Vein endothelial cell (primary cell): ENCODE measurements at places on chromosomes 3 and 15. TPM values are rescaled to one million over a fixed set of nuclear protein-coding genes. Genes with fewer than 3 reads are reported as not detected.

The INKA1 gene
- total RNA-seq: 9.6 and 15.4 TPM in 2 replicates

The HERC2 gene
- total RNA-seq: 50.5 and 51.3 TPM in 2 replicates

The CCDC32 gene
- total RNA-seq: 16.0 and 24.2 TPM in 2 replicates

The ISLR2 gene
- not detected in 2 replicates for total RNA-seq

The OR5K2 gene
- not detected in 2 replicates for total RNA-seq

The CEP70 gene
- 14.9 and 18.3 TPM in 2 replicates for total RNA-seq

The ZNF619 gene
- total RNA-seq: 6.9 and 7.0 TPM in 2 replicates

The SUSD5 gene
- total RNA-seq: 3.9 and 4.3 TPM in 2 replicates

The IL17RC gene
- total RNA-seq: 15.9 and 28.4 TPM in 2 replicates

The SMCO1 gene
- total RNA-seq: not detected in 2 replicates

The A4GNT gene
- total RNA-seq: not detected in 2 replicates

The HIGD2B gene
- not detected in 2 replicates for total RNA-seq

The LPCAT4 gene
- total RNA-seq: 9.8 and 10.1 TPM in 2 replicates

The MITF gene
- 2.1 and 3.3 TPM in 2 replicates for total RNA-seq

The CDC25A gene
- total RNA-seq: 12.4 and 20.9 TPM in 2 replicates

The CRYBG3 gene
- 21.9 and 28.1 TPM in 2 replicates for total RNA-seq

The DCUN1D1 gene
- total RNA-seq: 20.9 and 30.5 TPM in 2 replicates

The GOLGA8S gene
- total RNA-seq: not detected in 2 replicates

The AGBL1 gene
- under 0.01 TPM in 1 of 2 replicates, not detected in the other for total RNA-seq

The GOLGA8J gene
- total RNA-seq: not detected in 2 replicates

The WDR49 gene
- total RNA-seq: under 0.01 and 0.10 TPM in 2 replicates

The COLQ gene
- 0.29 and 0.98 TPM in 2 replicates for total RNA-seq

The TICRR gene
- 3.3 and 6.2 TPM in 2 replicates for total RNA-seq

The AHSG gene
- total RNA-seq: not detected in 2 replicates

The SI gene
- not detected in 2 replicates for total RNA-seq

The SH3GL3 gene
- total RNA-seq: not detected in 2 replicates

The CPN2 gene
- not detected in 2 replicates for total RNA-seq

The KNG1 gene
- not detected in 2 replicates for total RNA-seq
